ENCODE measurements at places on chromosomes 13 and 19. TPM values are rescaled to one million over a fixed set of nuclear protein-coding genes. Genes with fewer than 3 reads are reported as not detected.
A peak's percentile ranks its signal among the peaks of the same experiment; 100 is the strongest.

DNA sequence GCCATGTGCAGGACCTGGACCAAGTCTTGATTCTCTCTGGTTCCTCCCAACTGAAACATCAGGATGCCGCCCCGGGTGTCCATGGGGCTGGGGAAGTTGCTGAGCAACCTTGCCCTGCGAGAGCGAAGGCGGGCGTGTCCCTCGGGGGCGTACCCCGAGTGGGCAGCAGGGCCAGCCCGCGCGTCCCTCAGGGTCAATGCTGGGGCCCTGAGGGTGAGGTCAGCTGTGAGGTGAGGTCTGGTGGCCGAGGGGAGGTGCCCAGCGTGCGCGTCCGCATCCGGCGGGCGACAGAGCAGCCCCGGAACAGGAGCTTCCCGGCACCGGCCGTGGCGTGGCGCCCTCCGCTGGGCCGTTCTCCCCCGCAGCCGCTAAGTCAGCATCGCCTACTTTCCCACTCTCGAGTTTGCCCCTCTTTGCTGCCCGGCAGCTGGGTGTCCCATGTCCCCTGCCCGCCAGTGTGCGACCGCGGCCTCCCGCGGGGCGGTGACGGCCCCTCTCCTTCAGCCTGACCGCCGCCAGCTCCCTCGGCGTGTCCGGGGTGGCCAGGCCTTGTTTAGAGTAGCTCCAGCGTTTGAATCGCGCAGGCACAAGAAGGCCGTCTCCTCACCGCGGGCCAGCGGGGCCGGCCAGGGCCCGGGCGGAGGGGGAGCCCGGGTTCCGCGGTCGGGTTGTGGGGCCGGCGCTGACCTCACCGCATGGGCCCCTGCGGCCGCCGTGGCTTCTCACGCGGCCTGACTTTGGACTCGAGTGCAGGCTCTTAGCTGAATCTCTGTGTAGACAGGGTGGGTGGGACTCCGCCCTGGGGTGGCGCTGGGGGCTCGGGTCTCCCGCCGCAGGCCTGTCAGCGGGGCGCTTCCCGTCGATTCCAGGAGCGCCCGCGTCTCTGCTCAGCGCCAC lies 33.0 kb downstream of the GJA3 start:
- no peaks in the 10 kb centered on the region for H3K27me3 ChIP-seq
- no peak for DNase-seq
- H3K4me1 ChIP-seq = peaks cover 41% of the 10 kb centered on the region
- H3K4me3 ChIP-seq = peak overlapping the region; percentile 67
- no peaks in the 10 kb centered on the region for H3K36me3 ChIP-seq
- peak overlapping the region; percentile 87 for H3K27ac ChIP-seq

GRCh38 chr13:99654076-99654475 lies 152.8 kb downstream of the TM9SF2 start:
- no peaks in the 10 kb centered on the region for H3K36me3 ChIP-seq
- no peak overlapping the region for H3K4me3 ChIP-seq
- peak; percentile 57 for DNase-seq

DNA sequence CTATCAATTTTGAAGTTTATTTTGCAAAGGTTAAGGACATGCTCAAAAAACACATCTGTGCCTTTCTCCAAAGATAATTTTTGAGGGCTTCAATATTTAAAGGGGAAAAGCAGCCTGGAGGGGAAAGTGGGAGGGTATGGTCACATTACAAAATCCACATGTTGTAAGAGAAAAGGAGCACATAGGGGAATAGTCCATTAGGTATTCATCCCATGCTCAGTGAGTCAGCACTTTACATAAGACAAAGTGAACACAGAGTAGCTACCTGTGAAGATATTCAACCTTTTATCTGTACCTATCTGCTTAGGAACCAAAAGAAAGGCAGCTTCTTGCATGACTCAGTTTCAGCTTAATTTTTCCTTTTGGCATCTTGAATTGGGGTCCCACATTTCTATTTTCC lies 932.0 kb downstream of the SLITRK6 start:
- no peaks in the 10 kb centered on the region for H3K36me3 ChIP-seq

DNA sequence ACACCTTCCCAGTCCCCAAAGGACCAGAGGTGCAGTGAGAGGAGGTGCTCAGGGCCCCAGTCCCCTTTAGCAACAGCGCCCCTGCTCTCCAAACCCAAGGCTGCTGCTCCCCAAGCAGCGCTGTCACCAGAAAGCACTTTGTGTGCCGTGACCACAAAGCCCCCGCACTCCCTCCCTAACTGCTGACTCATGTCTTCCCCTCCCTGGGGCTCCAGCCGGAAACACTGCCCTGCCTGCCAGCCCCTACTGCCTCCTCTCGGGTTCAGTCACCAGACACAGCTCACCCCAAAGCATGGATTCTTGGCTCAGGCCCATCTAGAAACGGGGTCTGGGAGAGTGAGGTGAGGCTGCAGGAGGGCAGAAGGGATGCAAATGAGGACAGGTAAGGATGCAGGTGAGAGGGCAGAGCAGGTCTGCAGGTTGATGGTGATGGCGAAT lies 4.9 kb upstream of the TNFSF14 start:
- no peaks in the 10 kb centered on the region for H3K27me3 ChIP-seq
- H3K4me3 ChIP-seq = no peak overlapping the region
- DNase-seq = peak; percentile 94
- H3K4me1 ChIP-seq = no peaks in the 10 kb centered on the region

DNA sequence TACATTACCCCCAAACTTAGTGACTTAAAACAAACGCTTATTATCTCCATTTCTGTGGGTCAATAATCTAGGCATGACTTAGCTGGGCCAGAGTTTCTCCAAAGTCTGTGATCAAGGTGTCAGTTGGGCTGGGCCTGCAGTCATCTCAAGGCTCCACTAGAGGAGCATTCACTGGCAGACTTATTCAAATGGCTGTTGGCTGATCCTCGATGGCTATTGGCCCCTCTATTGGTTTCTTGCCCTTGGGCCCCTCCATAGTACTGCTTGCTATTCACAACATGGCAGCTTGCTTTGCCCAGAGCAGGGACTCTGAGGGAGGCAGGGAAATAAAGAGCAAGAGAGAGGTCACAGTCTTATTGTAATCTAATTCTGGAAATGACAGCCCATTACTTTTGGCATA lies 57.6 kb downstream of the RCBTB2 start:
- H3K36me3 ChIP-seq = peaks cover 7% of the 10 kb centered on the region
- no peak overlapping the region for H3K4me3 ChIP-seq
- no peaks in the 10 kb centered on the region for H3K27me3 ChIP-seq
- H3K27ac ChIP-seq = no peak overlapping the region
- no peaks in the 10 kb centered on the region for H3K4me1 ChIP-seq

DNA sequence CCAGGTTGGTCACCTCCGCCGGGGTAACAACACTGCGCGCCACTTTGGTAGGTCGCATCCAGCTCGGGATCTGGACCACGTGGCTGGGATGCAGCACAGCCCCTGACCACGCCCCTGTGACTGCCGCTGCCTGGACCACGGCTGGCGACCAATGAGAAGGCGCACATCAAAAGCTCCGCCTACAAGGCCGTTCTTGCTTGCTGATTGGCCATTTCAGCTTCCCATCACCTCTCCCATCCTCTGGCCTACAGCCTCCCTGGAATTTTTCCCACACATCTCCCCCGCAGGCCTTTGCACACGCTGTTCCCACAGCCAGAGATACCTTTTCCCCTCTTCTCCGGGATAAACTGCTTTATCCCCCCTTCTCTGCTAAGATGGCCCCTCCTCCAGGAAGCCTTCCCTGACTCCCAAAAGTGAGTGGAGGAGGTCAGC lies 12.5 kb upstream of the MAP1S start:
- H3K36me3 ChIP-seq = no peaks in the 10 kb centered on the region
- H3K27ac ChIP-seq = no peak overlapping the region
- H3K4me1 ChIP-seq = no peaks in the 10 kb centered on the region
- H3K27me3 ChIP-seq = peaks cover 60% of the 10 kb centered on the region

DNA sequence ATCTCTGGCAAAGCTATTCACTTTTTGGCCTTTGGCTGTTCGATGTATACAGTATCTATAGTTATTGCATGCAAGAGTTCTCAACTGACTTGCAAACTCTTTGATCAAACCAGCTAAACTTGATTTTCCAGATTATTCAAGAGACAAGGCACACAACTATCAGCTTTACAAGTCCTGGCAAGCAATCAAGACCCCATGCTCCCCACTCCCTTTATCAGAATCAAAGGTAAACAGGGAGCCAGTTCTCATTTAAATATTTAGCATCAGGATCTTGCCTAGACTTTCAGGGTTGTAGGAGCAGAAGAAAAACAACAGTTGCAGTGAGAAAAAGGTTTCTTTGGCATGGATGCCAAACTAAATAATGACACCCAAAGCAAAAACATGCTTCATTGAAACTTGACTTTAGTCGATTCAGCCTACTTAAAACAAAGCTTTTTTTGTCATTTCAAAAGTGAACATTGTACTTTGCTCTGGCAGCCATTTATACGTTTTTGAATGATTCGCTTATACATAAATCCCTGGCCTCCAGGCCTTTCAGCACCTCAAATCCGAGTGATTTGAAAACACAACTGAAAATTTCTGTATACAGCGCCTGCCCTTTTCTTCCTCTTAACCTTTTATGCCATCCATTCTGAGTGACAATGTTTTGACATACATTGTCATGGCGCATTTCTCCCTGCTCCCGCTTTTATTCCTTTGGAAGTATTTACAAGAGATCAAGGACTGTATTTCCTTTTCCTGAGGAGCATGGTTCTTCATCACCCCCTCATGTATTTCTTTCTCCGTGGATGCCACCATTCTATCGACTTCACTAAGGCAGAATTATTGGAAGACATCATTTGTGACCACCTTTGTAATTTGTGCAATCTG lies 340.8 kb downstream of the KLF5 start:
- no peaks in the 10 kb centered on the region for H3K4me1 ChIP-seq
- no peak overlapping the region for H3K27ac ChIP-seq
- H3K4me3 ChIP-seq = no peak overlapping the region
- H3K27me3 ChIP-seq = no peaks in the 10 kb centered on the region
- no peaks in the 10 kb centered on the region for H3K36me3 ChIP-seq

DNA sequence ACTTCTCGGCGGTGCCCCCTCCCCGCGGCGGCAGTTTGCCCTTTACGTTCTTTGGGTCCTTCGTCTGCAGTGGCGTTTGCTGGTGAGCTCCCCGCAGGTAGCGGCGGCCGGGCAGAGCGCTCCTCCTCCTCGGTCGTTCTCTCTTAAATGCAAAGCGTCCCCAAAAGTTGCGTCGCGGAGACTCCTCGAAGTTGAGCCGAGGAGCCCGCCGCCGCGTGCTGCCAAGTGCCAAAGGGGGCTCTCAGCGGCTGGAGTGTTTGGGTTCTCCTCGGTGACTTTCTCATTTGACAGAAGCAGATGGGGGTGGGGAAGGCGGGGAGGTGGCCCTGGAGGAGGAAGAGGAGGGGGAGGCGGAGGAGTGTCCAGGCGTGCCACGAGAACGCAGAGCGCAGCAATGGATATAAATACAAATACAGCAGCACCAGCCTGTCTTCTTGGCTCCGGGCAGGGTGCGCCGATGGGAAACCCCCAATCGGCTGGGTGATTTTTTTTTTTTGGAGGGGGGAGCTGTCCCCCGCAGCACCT lies at the start of gene SOX21:
TSS of gene SOX21 (minus strand) at position 259 of the 525 bp plus-strand sequence. CDS start 496 bp downstream, outside the sequence.
- peaks cover 54% of the 10 kb centered on the region for H3K27me3 ChIP-seq
- DNase-seq = peak; percentile 86
- peaks cover 45% of the 10 kb centered on the region for H3K4me1 ChIP-seq
- no peaks in the 10 kb centered on the region for H3K36me3 ChIP-seq
- H3K4me3 ChIP-seq = peak within 1 kb of the TSS; percentile 25
- no peak within 1 kb of the TSS for H3K27ac ChIP-seq

- H3K36me3 ChIP-seq = no peaks in the 10 kb centered on the region
- H3K4me3 ChIP-seq = no peak overlapping the region
- H3K4me1 ChIP-seq = peaks cover 20% of the 10 kb centered on the region
- no peak overlapping the region for H3K27ac ChIP-seq
- no peaks in the 10 kb centered on the region for H3K27me3 ChIP-seq
These were observed 21.8 kb downstream of the HCN2 start for GRCh38 chr19:611481-611868.

DNA sequence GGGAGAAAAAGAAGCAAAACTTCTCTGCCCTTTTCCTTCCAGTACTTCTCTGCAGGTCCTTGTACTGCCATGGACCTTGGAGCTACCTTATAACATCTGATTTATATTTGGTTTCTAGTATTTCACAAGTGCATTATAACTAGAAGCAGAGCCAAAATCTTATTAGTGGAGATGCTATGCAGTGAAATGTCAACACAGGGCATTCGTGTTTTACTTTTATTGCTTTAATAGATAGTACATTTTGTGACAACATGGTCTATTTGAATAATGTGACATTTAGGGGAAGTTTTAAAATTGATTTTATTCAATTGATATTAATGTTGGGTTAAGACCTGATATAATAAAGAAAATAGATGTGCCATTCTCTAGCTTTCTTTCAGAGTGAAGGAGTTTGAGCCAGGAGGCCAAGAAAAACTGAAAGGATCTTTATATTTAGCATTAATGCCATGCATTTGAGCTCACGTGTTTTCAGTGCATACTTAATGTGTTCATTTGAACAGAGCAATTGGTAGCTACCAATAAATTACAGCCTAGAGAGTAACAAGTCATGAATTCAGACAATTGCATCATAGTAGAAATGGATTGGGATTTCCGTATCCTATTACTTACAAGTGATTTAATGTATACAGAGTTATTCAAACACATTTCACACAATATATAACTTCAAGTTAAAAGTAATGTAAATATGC lies 863.8 kb downstream of the GPC5 start:
- no peak overlapping the region for H3K27ac ChIP-seq
- DNase-seq = no peak
- H3K4me3 ChIP-seq = no peak overlapping the region

DNA sequence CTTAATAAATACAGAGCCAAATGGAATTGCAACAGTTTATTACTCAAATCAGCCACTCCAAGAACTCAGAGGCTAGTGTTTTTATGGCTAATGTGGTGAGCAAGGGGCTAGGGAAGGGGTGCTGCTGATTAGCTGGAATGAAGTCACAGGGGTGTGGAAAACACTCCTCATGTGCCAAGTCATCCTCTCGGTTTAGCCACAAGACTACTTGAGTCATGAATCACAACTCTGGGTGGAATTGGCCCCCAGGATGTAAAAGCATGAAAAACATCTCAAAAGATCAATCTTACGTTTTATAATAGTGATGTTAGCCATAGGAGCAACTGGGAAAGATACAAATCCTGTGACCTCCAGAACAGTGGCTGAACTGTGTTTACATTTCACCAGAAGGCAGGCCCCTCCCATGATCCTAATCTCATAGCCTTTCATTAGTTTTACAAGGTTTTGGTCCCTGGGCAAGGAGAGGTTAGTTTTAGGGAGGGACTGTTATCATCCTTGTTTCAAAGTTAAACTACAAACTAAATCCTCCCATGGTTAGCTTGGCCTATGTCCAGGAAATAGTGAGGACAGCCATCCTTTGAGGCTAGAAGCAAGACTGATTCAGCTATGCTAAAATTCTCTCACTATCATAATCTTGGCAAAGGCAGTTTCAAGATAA lies 2020.1 kb upstream of the PCDH20 start:
- H3K4me3 ChIP-seq = no peak overlapping the region
- no peaks in the 10 kb centered on the region for H3K36me3 ChIP-seq
- DNase-seq = no peak
- H3K27ac ChIP-seq = no peak overlapping the region
- no peaks in the 10 kb centered on the region for H3K27me3 ChIP-seq
- H3K4me1 ChIP-seq = no peaks in the 10 kb centered on the region

RASIP1 gene
- 23.7 TPM for total RNA-seq

CELF5 gene
- total RNA-seq = not detected

COX7A1 gene
- 65.8 TPM for total RNA-seq

MAP4K1 gene
- total RNA-seq = 1.2 TPM

FCER2 gene
- total RNA-seq = not detected

ZNF83 gene
- 32.3 TPM for total RNA-seq

Measured in esophagus muscularis mucosa (tissue), 4 donors.